Left renal pelvis (tissue), 4 donors: ENCODE measurements at places on chromosomes 12 and 14. TPM values are rescaled to one million over a fixed set of nuclear protein-coding genes. Genes with fewer than 3 reads are reported as not detected.

DNA sequence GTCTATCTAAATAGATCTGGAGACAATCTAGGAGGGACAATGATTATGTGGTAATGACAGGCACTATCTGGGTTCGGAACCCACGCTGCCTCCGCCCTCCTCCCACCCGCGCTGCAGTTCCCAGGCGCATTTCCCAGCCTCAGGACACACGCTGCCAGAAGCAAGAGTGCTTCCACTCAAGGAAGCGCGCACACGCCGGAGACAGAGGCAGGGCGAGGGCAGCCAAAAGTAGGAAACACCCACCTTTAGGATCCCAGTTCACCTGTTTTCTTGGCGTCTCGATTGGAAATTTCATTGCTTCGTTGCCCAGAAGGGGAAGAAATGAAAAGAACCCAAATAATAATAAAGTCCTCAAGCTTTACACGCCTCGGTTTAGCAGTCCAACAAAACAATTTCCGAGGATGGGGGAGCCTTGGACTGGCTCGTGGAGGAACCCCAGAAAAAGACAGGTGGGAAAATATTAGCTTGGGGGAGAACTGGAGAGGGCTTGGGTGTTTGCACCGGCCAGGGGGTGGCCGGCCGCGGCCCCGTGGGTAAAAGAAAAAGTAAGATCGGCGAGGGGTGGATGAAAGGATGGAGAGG lies 474 bp downstream of the KCNK10 start:
- no peak for DNase-seq

The ORMDL2 gene
- polyA plus RNA-seq = 33.0 TPM

The ZNF740 gene
- 68.7 TPM for polyA plus RNA-seq

The CABP1 gene
- polyA plus RNA-seq = 3.9 TPM
